ENCODE measurements at places on chromosomes 7 and 10.

GRCh38 chr7:103944230-103944900 is 45.1 kb downstream of the RELN start:
- DNase-seq = no peak

- no peak for DNase-seq
These were observed 85.7 kb downstream of the C10orf90 start for GRCh38 chr10:126584836-126585235.

DNA sequence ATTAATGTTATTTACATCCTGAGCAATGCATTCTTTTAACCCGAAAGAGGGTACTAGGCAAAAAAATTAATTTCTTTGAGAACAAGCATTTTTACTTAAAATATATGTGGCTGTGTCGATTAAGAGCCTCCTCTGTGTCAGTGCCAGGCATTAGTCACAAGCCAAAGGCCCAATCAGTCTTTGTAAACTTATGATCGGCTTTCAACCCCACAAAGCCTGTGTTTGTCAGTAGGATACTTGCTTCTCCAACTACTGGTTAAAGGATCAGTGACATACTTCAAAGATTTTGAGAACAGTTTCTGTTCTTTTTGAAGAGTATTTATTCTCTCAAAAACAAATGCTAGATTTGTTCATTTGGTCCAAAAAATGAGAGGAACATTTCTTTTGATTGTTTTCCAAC is 159.3 kb downstream of the NRCAM start:
- no peak for DNase-seq

DNA sequence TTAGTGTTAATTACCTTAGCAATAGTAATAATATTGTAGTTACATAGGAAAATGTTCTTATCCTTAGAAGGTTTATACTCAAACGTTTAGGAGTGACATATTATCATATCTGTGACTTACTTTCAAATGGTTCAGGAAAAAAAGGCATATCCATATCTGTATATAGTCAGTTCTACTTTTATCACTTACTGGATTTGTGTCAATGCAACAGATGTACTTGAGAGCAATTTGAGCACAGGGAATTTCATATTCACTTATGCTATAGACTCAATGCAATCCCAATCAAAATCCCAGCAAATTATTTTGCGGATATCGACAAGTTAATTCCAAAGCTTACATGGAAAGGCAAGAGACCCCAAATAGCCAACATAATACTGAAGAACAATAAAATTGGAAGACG is 10.0 kb downstream of the DENND11 start:
- no peak for DNase-seq
